Uterus (tissue), 4 donors: ENCODE measurements at places on chromosomes 5 and 9. TPM values are rescaled to one million over a fixed set of nuclear protein-coding genes. Genes with fewer than 3 reads are reported as not detected.

GRCh38 chr5:76717222-76718083 lies 1.5 kb downstream of the F2R start:
- H3K36me3 ChIP-seq, result no peaks in the 10 kb centered on the region
- no peaks in the 10 kb centered on the region for H3K27me3 ChIP-seq
- peak overlapping the region; percentile 74 for H3K27ac ChIP-seq
- H3K4me3 ChIP-seq, result peak overlapping the region; percentile 33
- no peak for DNase-seq
- H3K4me1 ChIP-seq, result no peaks in the 10 kb centered on the region

DNA sequence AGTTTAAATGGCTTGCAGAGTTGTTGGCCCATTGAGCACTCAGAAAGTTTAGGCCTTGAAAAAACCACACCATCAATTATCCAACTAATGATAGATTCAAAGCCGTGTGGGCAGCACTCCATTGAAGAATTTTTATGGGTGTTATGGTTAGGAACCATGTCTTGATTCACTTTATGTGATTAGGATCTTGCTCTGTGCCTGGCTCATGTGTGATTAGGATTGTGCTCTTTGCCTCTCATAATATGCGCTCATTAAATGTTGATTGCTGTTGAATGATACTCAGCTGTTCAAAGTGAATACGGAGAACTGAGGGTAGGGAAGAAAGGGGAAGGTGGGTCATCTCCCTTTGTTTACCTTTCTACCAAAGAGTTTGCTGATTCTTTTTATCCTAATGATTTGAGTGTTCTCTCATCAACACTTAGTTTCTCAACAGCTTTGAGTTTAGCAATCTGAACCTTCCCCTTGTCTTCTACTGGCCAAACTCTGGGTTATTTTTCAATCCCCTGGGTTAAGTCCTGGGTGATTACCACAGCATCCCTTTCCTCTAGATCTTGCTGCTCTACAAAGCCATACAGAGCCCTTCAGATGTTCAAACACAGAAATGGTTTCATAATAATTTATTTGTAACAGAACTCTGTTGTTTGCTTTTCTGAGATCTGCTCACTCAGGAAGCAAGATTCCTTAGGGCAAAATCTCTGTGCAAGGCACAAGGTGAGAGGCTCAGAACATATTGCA lies 668.8 kb upstream of the RGMB start:
- H3K4me1 ChIP-seq, result no peaks in the 10 kb centered on the region
- no peaks in the 10 kb centered on the region for H3K36me3 ChIP-seq
- no peak overlapping the region for H3K27ac ChIP-seq
- no peak for DNase-seq
- H3K27me3 ChIP-seq, result no peaks in the 10 kb centered on the region

GRCh38 chr5:124957063-124957462 lies 210.6 kb upstream of the ZNF608 start:
- H3K36me3 ChIP-seq, result no peaks in the 10 kb centered on the region
- no peak for DNase-seq
- H3K4me3 ChIP-seq, result no peak overlapping the region
- no peaks in the 10 kb centered on the region for H3K27me3 ChIP-seq

Gene SAPCD2
- 5.9 TPM for total RNA-seq

GRCh38 chr5:117204926-117205869 lies 630.6 kb upstream of the SEMA6A start:
- H3K4me3 ChIP-seq, result no peak overlapping the region
- no peak for DNase-seq
- no peaks in the 10 kb centered on the region for H3K27me3 ChIP-seq
- H3K36me3 ChIP-seq, result no peaks in the 10 kb centered on the region

DNA sequence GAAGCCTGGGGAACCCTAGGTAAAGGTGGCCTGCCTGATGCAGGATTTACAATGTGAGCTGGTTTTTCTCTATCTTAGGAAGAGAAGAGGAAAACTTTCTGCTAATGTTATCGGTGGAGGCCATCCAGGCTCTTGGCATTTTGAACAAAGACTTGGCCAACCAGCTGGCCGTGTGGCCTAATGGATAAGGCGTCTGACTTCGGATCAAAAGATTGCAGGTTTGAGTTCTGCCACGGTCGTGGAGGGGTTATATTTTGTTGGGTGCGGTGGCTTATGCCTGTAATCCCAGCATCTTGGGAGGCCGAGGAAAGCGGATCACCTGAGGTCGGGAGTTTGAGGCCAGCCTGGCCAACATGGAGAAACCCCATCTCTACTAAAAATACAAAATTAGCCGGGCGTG lies 9.6 kb downstream of the C9orf152 start:
- H3K4me1 ChIP-seq, result no peaks in the 10 kb centered on the region
- H3K36me3 ChIP-seq, result no peaks in the 10 kb centered on the region
- no peaks in the 10 kb centered on the region for H3K27me3 ChIP-seq

GRCh38 chr9:126793686-126794417 lies 11.0 kb upstream of the ZBTB43 start:
- DNase-seq, result no peak
- no peak overlapping the region for H3K4me3 ChIP-seq
- no peaks in the 10 kb centered on the region for H3K27me3 ChIP-seq
- no peaks in the 10 kb centered on the region for H3K36me3 ChIP-seq

GRCh38 chr5:133821311-133821741 lies 147.1 kb downstream of the C5orf15 start:
- H3K36me3 ChIP-seq, result no peaks in the 10 kb centered on the region
- no peak overlapping the region for H3K4me3 ChIP-seq
- no peak overlapping the region for H3K27ac ChIP-seq
- no peaks in the 10 kb centered on the region for H3K4me1 ChIP-seq
- H3K27me3 ChIP-seq, result no peaks in the 10 kb centered on the region

DNA sequence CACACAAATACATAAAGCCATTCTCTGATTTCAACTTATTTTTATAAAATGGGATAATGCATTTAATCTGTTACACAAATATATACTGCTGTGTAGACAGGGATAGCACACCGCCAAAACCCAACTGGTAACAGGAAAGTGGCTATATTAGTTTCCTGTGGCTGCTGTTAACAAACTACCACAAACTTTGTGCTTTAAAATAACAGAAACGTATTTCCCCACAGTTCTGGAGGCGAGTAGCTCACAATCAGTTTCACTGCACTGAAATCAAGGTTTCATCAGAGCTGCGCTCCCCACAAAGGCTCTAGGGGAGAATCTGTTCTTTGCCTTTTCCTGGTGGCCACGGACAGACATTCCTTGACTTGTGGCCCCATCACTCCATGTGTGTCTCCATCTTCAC lies 94.0 kb downstream of the MLLT3 start:
- no peak overlapping the region for H3K4me3 ChIP-seq
- no peak overlapping the region for H3K27ac ChIP-seq
- no peaks in the 10 kb centered on the region for H3K4me1 ChIP-seq
- no peaks in the 10 kb centered on the region for H3K27me3 ChIP-seq
- H3K36me3 ChIP-seq, result no peaks in the 10 kb centered on the region

Gene UBTD2
- total RNA-seq, result 6.1 TPM

DNA sequence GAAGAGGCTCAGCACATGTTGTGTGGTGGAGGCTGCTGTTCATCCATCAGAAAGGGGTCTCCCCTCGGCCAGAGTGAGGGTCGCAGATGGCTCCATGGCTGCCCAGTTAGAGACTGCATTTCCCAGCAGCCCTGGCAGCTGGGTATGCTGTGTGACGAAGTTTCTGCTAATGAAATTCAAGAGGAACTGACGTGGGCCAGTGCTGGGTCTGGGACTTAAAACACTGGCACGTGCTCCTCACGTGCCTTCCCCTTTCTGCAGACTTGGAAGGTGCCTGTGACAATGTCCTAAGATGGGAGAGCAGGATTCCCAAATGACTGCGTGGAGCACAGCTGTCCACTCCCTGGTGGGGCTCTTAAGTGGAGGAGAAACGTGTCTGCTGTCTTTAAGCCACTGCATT lies 114.5 kb upstream of the RAPGEF1 start:
- H3K4me3 ChIP-seq, result no peak overlapping the region
- H3K36me3 ChIP-seq, result no peaks in the 10 kb centered on the region
- no peak for DNase-seq
- H3K27me3 ChIP-seq, result no peaks in the 10 kb centered on the region
- H3K27ac ChIP-seq, result no peak overlapping the region

Gene SURF2
- total RNA-seq, result not detected

- no peak for DNase-seq
- peaks cover 12% of the 10 kb centered on the region for H3K4me1 ChIP-seq
These were observed 3.7 kb downstream of the PIP5KL1 start for GRCh38 chr9:127926906-127927200.

- H3K27me3 ChIP-seq, result no peaks in the 10 kb centered on the region
- H3K4me3 ChIP-seq, result no peak overlapping the region
- no peaks in the 10 kb centered on the region for H3K36me3 ChIP-seq
- no peak for DNase-seq
These were observed 116.6 kb downstream of the DROSHA start for GRCh38 chr5:31415009-31415923.

Gene GABRA1
- not detected for total RNA-seq

Gene JAKMIP2
- total RNA-seq, result 3.9 TPM

Gene VLDLR
- total RNA-seq, result 8.5 TPM

Gene SPATA31D4
- not detected for total RNA-seq

- H3K27ac ChIP-seq, result no peak overlapping the region
- no peak for DNase-seq
- no peak overlapping the region for H3K4me3 ChIP-seq
These were observed 21.9 kb downstream of the STRBP start for GRCh38 chr9:123246534-123246933.

Gene SUB1
- 42.0 TPM for total RNA-seq

Gene WNT8A
- not detected for total RNA-seq

DNA sequence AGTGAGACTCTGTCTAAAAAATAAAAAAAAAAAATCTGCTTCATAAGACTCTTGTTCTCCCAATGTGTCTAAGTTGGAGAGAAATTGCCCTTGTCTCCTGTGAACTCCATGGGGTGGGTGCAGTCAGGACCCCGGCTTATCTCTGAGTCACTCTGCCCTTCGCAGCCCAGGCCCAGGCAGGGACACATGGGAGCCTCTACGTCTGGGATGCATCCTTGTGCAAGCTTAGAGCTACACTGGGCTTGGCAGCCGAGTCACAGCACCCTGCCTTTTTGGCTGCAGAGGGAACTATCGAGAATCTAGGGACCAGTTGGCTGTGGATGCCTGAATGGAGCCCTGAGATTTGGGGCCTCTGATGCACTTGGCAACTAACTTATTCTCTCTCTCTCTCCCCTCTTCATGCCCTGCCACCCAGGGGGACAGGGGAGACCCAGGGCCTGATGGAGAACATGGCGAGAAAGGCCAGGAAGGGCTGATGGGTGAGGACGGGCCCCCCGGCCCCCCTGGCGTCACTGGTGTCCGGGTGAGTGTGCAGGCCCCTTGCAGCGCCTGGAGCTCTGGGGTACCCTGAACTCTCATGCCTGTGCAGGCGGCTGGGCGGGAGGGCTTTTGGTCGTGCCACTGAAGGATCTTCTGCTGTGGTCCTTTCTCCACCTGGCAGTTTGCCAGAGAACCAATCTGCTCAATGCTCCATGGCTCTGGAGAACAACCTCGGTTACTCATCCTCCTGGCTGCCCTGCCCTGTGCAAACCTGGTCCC lies 47.5 kb upstream of the ORM1 start:
- H3K4me3 ChIP-seq, result no peak overlapping the region
- DNase-seq, result peak; percentile 13
- H3K36me3 ChIP-seq, result no peaks in the 10 kb centered on the region
- no peak overlapping the region for H3K27ac ChIP-seq
- H3K27me3 ChIP-seq, result no peaks in the 10 kb centered on the region
- H3K4me1 ChIP-seq, result no peaks in the 10 kb centered on the region

DNA sequence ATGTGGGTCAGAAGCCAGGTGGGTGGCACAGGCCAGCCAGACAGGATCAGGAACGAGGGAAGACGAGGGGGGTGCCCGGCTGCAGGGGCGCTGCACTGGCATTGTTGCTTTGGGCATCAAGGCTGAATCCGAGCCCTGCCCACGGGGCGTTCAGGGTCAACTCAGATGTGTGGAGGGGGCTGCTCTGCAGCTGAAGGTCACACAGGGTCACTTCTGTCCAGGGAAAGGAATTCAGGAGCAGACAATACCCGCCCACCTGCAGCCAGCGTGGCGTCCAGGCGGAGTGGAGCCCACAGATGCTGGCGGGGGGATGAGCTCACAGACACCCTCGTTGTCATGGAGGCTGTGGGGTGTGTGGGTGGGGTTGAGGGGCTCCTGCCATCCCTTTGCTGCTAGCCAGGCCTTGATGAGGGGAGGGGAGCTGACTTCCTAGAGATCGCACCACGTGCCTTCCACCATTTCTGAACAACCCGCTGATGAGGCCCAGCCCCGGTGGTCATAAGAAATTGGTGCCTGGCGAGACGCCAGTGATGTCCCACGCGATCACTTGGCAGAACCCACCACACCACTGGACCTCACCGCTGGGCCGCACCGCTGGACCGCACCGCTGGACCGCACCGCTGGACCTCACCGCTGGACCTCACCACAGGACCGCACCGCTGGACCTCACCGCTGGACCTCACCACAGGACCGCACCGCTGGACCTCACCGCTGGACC lies 31.2 kb downstream of the MRPL36 start:
- H3K27ac ChIP-seq, result no peak overlapping the region
- H3K4me3 ChIP-seq, result no peak overlapping the region
- DNase-seq, result no peak

Gene UNC13B
- total RNA-seq, result 13.8 TPM

DNA sequence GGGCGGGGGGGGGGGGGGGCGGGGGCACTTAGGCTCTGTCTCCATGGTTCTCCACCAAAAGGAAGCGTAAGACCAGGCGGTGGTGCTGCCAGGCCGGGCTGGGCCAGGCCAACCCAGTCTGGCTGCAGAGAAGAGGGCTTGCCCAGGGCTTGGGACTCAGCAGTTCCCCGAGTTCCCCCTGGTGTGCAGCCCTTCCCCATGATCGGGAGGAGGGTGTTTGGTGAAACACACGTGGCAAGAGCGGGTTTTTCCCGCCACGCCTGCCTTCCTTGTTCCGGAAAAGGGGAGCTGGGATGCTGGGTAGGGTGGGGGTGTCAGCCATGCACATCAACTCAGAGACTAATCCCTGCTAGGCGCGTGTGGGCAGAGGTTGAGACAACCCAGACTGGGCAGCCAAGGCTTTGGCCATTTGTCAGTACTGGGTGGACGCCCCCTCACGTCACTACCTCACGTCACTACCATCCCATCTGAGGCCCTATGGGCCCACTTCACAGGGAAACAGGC lies 32.9 kb downstream of the PRRX2 start:
- peak overlapping the region; percentile 47 for H3K4me3 ChIP-seq
- no peaks in the 10 kb centered on the region for H3K4me1 ChIP-seq
- no peaks in the 10 kb centered on the region for H3K36me3 ChIP-seq
- no peaks in the 10 kb centered on the region for H3K27me3 ChIP-seq
- no peak overlapping the region for H3K27ac ChIP-seq

GRCh38 chr5:31888564-31888963 lies 249.6 kb downstream of the PDZD2 start:
- H3K27me3 ChIP-seq, result no peaks in the 10 kb centered on the region
- H3K27ac ChIP-seq, result no peak overlapping the region
- no peak for DNase-seq
- H3K4me3 ChIP-seq, result no peak overlapping the region
- no peaks in the 10 kb centered on the region for H3K36me3 ChIP-seq
- no peaks in the 10 kb centered on the region for H3K4me1 ChIP-seq

DNA sequence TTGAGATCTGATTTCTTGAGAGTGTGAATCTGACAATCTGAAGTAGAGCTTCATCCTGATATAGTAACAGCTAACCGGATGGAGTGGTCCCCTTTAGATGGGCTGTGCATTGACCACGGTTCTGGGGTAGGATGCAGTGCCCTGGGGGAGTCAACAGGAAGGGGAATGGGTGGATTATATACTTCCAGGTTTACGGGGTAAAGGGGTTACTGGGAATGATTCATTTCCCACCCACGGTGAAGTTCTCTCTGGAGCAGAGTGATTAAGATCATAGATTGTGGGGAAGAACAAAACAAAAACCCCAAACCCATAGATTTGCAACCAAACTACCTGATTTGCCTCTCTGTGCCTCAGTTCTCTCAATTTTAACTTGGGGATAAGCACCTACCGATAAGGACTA lies 1.5 kb upstream of the B4GALT7 start:
- no peak for DNase-seq
- no peaks in the 10 kb centered on the region for H3K4me1 ChIP-seq
- no peak overlapping the region for H3K4me3 ChIP-seq
- H3K27ac ChIP-seq, result no peak overlapping the region
- no peaks in the 10 kb centered on the region for H3K36me3 ChIP-seq
- H3K27me3 ChIP-seq, result no peaks in the 10 kb centered on the region
